ENCODE measurements at places on chromosomes 2 and 18.

GRCh38 chr2:136243638-136244535 lies 125.9 kb upstream of the CXCR4 start:
- DNase-seq: no peak

GRCh38 chr18:62126737-62127136 lies 60.1 kb downstream of the PIGN start:
- DNase-seq: no peak

GRCh38 chr2:10307561-10308156 lies 5.0 kb downstream of the HPCAL1 start:
- DNase-seq: peak; percentile 54

- peak; percentile 20 for DNase-seq
Observed at GRCh38 chr18:34971313-34971712, 69.9 kb upstream of the MAPRE2 start.

- DNase-seq: peak; percentile 39
Observed at GRCh38 chr2:113894156-113894743, 4.4 kb downstream of the ACTR3 start.

DNA sequence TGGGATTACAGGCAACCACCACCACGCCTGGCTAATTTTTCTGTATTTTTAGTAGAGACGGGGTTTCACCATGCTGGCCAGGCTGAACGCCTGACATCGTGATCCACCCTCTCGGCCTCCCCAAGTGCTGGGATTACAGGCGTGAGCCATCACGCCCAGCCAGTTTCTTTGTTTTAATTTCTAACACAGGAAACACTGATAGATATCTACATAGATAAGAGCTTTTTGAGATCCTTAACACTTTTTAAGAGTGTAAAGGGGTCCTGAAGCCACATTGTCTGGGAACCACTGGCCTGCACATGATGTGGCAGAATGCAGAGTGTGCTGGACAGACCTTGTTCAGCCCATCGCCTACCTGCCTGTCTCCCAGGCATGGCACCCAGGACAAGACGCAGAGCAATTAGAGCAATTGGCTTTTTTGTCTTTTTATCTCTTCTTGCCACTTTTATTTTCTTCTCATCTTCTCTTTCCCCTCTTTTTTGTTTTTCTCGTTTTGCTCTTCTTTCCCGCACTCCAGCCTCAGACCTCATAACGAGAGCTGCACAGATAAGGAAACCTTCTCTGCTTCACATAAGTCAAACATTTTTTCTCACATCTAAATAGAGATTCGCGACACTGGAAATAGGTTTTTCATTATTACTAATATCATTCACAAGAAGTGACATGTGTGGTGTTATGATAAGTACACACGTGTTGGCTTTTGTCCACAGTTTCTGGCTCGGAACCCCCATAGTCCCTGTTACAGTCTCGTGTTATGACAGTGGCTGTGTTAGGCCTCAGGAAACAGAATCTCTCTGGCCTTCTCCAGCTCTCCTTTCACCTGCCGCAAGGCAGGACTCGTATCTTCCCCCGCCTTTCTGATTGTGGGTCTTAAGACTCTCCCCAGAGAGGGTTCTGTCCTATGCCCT lies 25.2 kb upstream of the GPR55 start:
- no peak for DNase-seq

DNA sequence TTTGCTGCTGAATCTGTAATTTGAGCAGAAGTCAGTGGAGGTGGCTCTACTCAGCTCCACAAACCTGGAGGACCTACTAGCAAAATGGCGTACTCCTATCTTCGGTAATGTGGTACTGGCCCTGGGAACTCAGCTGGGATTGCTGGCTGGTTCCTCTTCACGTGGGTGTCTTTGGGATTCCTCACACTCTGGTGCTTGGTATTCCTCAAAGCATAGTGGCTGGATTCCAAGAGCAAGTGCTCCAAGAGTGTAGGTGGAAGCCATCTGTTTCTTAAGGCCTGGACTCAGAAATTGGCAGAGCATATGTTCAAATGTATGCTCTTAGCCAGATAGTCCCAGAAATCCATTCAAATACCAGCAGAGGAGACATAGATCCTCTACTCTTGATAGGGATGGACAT lies 281.9 kb upstream of the CDH7 start:
- no peak for DNase-seq

Data from suppressor macrophage treated with lipopolysaccharide for 1 hour (primary cell).